ENCODE measurements at places on chromosomes 5 and 9.

DNA sequence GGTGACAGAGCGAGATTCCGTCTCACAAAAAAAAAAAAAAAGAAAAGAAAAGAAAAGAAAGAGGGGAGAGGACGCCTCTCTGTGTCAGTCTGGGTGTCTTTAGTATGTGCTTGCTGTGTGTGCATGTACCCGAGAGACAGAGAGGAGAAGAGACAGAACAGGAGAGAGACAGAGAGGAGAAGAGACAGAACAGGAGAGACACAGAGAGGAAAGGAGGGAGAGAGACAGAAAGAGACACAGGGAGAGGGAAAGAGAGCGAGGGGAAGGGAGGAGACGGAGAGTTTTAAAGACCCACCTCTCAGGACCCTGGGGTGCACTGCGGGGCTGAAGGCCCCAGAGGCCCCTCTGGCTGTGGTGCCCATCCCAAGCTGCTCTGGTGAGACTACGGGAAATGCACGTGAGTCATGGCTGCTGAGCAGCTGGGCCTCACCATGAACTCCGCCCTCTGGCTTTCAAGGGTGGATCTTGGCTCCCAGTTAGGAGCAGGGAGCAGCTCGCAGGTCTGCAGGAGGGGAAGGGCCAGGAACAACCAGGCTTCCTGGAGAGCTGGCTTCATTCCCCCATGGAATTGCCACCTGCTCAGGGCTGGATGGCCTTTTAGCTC lies 7.9 kb downstream of the SLC6A3 start:
- DNase-seq, result peak; percentile 23

DNA sequence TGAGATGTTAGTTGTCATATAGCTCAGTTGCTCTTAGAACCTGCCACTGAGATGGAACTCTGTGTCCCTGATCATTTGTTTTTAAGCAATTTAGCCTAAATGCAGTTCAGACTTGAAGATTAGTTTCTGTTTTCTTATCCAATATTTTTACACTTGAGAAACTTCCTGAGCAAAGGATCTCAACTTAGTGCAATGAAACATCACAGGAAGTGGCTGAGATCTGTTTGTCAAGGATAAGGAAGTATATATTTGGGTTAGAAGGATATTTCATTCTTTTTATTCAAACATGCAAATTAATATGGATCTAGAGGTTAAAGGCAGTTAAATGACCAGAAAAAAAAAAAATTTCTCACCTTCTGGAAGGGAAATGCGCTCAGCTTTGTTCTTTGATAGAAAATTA lies 19.7 kb upstream of the F2R start:
- DNase-seq, result no peak

GRCh38 chr9:91332546-91333231 lies 29.0 kb downstream of the AUH start:
- no peak for DNase-seq

- no peak for DNase-seq
These were observed 156.4 kb downstream of the GABBR2 start for GRCh38 chr9:98552331-98552730.

GRCh38 chr5:143200781-143201398 lies 202.6 kb downstream of the NR3C1 start:
- peak; percentile 85 for DNase-seq

GRCh38 chr9:134236001-134236421 lies 71.6 kb upstream of the RNU6ATAC start:
- no peak for DNase-seq

GRCh38 chr5:40474250-40474649 lies 205.5 kb upstream of the PTGER4 start:
- no peak for DNase-seq

- DNase-seq, result no peak
These were observed 20.4 kb upstream of the DELE1 start for GRCh38 chr5:141903261-141903660.

DNA sequence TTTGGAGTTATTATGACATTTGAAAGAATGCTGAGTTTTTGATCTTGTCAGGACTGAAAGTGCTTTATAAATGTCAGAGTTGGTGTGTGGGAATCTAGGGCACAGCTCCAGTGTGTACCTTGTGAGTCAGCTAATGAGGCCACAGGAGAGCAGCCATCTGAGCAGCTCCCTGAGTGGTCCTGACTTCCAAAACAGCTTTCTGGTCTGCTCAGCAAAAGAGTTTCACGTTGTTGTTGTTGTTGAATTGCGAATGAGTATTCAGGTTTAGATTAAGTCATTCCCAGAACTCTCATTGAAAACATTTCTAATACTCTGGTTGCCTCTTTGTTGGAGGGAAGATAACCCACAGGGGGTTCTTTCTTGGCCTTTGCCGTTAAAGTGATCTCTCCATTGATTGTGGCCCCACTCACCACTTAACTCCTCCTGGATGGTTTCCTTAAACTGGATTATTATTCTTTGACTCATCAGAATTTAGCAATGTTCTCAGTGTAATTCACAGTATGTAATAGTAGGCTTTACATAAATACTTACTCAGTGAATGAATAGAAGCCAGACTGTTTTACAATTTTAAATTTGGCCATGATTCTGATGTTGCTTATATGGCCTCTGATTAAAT lies 125.1 kb upstream of the SGCD start:
- peak; percentile 74 for DNase-seq

GRCh38 chr9:37640246-37640645 lies 10.5 kb upstream of the FRMPD1 start:
- DNase-seq, result no peak

GRCh38 chr5:62111428-62111827 lies 194.6 kb upstream of the KIF2A start:
- peak; percentile 2 for DNase-seq

DNA sequence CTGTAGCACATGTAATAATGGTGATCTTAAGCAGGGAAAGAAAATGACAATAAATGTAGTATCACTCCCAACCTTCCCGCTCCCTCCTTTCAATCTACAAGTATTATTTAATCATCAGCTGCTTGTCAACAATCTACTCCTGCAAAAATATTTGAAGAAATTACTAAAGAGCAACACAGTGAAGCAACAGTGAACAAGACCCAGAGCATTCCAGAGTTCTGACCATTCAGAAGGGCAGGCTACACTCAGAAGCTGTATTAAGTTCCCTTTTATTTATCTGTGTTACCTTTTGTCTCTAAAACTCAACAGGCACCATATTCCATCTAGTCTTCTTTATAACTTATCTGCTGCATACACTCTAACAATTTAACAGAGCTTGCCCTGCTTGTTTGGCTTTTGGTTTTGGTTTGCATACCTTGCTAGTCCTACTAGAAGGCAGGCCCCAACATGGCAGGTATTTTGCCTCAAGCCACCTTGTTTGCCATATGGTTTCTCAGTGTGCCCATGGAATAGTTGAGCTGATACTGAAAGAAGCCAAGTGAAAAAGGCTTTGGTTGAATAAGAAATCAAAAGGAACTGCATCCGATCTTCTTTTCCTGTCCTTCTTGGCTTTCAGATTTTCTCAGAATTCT lies 253.9 kb downstream of the CEMIP2 start:
- no peak for DNase-seq

Data from AG10803 (cell line).